ENCODE measurements at places on chromosomes 3 and 15. TPM values are rescaled to one million over a fixed set of nuclear protein-coding genes. Genes with fewer than 3 reads are reported as not detected.

- DNase-seq = no peak
Observed at GRCh38 chr15:58438956-58439355, 7.2 kb downstream of the LIPC start.

DNA sequence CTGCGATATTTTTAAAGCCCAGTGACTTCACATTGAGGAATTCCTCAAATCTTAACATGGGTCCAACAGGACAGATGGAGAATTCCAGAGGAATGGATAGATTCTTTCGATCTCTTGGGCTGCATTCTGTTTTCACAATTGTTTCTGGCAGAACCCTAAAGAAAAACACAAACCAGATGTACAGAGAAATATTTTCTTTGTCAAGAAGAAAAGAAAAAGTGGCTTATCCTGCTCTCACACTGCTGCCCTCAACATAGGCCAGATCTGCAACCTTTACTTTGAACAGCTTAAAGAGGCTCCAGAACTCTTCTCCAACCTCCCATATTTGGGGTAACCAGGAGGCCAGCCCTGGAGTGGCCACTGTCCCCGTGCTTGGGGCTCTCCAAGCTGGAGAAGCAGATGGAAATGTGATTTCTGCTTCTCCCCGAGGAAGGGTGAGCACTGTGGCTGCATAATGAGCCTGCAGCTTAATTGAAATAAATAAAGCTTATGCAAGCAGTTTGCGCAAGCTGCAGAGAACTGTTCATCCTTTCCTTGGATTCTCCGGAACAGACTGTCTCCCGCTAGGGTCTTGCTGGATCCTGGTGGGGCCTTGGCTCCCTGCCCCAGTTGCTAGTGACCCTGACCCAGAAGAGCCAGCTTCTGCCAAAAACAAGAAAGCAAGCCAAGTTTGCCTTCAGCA, 453.2 kb upstream of the PROK2 start:
- peak; percentile 52 for DNase-seq

DNA sequence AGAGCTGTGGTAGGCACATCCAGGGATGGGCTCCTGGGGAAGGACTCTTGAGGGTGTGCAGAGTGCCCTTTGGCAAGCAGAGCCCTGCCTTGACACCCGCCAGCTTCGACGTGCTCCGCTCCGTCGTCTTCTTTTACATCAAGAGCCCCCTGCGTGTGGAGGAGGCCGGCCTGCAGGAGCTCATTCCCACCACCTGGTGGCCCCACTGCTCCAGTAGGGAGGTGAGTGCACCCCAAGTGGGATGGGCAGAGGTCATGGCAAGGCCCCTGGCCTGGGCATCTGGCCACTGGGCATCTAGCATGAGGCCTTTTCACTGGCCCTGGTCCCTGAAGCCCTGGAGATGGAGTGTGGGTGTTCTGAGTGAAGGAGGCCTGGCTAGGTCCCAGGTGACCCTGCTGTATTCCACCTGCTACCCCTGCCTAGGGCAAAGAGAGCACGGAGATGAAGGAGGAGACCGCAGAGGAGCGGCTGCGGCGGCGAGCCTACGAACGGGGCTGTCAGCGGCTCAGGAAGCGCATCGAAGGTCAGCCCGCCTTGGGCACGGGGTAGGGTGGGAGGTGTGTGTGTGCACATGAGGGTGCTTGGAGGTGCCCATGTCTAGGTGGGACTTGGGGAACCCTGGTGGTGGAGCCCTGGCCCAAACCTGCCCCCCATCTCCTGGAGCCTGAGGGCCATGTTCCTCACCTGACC, 12.2 kb downstream of the RNF123 start:
- DNase-seq = no peak

Gene TGM4
- polyA plus RNA-seq = not detected

DNA sequence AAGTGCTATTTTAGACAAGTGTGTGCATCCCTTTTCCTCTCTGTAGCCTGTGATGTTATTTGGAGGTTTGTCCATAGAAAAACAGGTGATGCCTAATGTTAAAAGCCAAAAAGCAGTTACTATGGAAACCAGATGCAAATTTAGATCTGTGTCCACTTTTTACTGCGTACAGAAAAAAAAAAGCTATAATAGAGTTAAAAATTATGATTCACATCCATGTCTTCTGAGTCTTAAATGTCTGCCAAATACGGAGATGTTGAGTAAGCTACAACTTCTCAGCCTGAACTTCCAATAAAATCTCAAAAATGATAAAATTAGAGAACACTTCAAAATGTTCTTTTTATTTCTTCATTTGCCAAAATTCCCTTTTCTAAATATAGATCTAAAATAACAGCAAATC, 74.2 kb upstream of the GAP43 start:
- DNase-seq = peak; percentile 46

- DNase-seq = no peak
Observed at GRCh38 chr15:77649017-77649416, 16.3 kb upstream of the LINGO1 start.

DNA sequence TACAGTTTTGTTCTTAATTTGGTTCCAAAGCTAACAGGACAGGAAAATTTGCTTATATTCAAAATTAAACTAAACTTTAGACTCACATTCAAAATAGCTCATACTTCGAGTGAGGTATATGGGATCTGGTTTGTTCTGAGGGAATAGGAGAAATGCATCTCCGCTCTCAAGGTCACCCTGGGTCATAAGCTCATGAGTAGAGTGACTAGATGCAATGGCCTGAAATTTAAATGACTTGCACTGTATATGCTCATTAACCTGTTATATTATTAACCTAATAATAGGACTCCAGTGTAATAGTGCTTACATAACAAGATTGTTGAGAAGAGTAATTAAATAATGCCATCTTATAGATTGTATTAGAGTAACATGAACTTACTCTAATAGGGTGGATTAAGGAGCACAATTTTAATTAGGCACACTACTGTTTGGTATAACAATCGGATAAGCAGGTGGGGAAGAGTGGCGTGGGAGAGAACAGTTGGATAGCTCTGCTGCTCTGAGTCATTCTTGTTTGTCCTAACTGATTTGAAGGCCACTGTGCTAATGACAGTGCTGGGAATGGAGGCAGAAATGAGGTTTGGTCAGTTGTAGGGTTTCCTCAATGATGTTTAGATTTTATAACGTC, 5.2 kb downstream of the NKTR start:
- no peak for DNase-seq

DNA sequence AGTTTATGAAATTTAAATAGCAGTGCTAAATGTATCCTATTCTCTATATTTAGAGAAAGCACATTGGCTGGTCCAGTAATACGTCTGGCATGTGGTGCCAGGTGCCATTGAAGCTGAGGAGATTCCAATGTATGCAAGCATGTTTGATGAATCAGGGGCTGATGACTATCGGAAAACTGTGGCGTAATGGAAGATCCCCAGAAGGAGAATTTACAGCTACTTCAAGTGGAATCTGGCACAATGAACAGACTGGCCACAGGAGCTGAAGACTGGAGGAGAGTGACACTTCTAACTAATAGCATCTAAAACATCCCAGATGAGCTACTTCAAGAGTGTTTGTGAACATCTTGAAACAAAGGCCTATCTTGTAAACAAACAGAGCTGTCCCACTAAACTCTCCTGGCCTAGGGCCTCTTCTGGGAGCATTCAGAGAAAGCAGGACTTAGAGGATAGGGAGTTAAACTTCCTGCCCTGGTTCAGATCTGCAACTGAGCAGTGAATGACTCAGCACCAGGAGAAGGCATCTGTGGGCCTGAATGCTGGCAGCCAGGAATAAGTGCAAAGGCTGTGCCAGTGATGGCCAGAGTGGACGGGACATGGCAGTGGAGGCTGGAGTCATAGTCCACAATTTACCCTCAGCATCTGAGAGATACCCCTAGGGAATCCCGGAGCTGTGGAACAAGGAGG, 15.2 kb upstream of the ACTC1 start:
- DNase-seq = no peak

Gene PTH1R
- polyA plus RNA-seq = 130 TPM

DNA sequence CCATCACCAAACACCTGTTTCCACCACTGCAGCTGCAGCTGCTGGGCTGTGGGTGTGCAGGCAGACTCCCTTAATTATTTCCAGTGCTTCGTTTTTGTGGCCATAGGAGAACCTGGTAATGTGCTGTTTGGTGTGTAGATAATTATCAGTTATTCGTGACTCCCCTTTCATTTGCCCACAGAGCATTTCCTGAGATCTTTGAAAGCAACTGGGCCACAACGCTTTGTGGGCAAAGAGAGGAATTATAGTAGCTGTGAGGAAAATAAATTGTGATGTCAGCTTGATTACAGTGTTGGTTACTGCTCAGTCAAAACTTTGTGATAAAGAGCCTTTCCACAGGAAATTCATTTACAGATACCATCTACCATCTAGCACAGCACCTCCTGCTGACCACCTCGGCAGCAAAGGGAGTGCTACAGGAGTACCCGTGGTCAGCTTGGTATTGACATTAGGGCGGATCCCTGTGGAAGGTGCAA, 193.3 kb upstream of the SLCO3A1 start:
- no peak for DNase-seq

Gene DOCK3
- polyA plus RNA-seq = 0.13 TPM

- no peak for DNase-seq
Observed at GRCh38 chr3:42070524-42070923, 20.6 kb upstream of the TRAK1 start.

DNA sequence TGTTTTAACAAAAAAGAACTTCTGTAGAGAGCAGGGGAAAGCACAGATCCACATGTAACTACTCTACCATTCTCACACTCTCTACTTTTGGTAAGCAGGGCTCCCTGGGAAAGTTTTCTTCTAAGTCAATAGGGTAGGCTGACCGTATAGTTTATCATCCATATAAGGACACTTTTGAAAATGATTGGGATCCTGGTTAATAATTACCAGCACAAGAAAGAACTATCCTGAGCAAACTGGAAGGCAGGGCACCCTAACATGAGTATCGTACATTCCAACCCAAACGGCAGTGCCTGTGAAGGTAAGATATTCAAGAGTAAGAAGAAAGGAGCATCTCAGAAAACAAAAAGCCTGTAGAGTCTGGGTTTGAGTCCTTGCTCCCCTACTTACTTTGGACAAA, 22.1 kb downstream of the SUSD5 start:
- DNase-seq = no peak

- no peak for DNase-seq
Observed at GRCh38 chr3:49914906-49915305, 11.2 kb upstream of the MST1R start.

Gene ADGRG7
- not detected for polyA plus RNA-seq

GRCh38 chr3:126895178-126896066, 87.5 kb upstream of the PLXNA1 start:
- DNase-seq = peak; percentile 7

DNA sequence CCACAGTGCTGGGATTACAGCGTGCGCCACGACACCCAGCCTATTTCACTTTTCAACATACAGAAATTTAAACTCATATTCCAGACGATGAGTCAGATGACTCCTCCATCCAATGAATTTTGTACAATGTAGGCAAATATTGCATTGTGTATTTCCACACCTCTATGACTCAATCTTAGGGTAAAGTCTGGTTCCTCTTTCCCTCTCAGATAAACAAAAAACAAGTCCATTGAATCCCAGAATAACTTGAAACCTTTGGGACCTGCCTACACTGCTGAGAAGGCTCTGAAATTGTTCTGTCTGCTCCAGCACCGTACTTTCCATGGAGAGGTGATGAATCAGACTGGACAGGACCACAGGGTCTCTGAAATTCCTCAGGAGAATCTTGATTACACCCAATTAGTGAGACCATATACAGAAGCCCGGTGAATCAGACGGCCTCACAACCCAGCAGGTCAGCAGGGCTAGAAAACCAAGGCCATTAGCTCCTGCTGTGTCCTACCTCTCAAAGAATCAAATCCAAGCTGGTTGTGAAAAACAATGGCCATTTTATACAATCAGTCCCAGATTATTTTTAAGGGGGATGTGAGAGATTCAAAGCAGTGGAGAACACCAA, 112.6 kb downstream of the ERC2 start:
- DNase-seq = no peak

- DNase-seq = no peak
Observed at GRCh38 chr3:8317661-8318649, 183.7 kb upstream of the LMCD1 start.

Gene SPATA12
- 0.06 TPM for polyA plus RNA-seq

DNA sequence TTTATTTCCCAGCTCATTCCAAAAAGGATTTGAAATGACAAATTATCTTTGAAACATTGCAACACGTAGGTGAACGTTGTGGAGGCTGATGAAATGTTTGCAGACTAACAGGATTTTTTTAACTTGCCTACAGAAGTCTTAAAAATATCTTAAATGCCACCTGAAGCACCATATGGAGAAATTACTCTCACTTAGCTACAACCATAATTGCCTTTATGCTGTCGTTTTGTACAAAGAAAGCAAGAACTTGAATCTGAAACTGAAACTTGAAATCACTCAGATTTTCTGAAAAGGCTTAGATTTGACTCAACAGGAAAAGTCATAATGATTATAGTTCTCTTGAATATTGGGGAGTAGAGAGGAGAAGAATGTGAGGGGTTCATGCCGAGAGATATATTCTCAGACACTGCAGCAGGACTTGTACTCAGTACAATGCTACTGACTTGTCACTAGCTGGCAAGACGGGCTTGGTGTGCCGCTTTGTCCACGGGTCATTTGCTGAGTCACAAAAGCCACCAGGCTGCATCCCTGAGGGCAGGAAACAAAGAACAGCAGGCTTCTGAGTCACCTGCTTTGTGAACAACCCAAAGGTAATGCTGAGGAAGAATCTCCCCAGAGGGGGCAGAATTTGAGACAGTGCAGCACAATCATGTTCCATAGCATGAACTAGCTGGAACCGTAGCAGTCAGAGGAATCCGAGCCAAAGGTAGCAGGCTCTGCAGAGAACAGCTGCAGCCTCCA, 7.1 kb upstream of the FMN1 start:
- no peak for DNase-seq

DNA sequence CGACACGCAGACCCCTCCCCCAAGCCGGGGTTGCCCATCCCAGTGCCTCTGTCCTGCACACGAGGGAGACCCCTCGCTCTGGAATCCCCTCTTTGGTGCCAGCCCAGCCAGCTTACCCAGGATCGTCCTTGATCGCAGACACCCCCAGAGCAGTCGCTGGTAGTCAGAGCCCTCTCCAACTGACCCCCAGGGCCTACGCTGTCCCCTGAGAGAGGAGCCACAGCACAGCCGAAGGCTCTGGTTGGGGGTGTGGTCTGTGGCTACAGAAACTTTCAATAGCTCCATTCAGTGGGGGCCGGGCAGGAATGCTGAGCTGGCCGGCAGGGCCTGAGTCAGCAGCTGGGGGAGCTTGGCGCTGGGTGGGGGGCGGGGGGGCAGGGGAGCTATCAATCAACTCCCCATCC, at the start of gene LCTL:
Gene LCTL (minus strand): TSS at position 258 of the 404 bp plus-strand sequence. CDS start 633 bp downstream, outside the sequence.
- DNase-seq = no peak

Gene C3orf49
- 0.41 TPM for polyA plus RNA-seq

DNA sequence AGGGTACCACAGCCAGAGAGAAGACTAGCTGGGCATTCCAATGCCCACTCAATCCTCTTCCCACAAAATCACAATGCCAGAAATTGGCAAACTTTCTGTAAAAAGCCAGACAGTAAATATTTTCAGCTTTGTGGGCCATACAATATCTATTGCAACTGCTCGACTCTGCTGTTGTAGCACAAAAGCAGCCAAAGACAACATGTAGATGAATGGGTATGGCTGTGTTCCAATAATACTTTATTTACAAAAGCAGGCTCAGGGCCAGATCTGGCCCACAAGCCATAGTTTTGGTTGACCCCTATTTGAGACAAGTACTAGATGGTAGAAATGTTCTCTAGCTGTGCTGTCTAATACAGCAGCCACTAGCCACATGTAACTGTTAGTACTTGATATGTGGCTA, 330.9 kb downstream of the ERC2 start:
- no peak for DNase-seq

- DNase-seq = no peak
Observed at GRCh38 chr3:28326458-28326926, 22.0 kb upstream of the ZCWPW2 start.
